ENCODE measurements at places on chromosomes 2 and 18.

DNA sequence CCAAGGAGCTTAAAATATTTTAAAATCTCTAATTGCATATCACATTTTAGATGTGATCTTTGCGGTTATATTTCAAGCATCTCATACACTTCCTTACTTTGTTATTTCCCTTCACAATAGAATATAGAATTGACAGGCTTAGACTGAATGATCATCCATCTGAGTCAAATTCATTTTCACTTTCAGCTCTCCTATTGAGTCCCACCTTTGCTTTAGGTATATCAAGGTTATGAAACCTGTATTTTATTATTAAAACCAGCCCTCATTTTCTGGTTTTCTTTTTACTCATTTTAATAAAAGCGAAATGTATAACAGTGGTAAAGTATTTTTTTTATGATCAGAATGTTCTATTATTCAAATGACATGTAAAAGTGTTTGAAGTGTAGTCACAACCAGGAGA, 162.9 kb upstream of the KYNU start:
- no peak for DNase-seq

DNA sequence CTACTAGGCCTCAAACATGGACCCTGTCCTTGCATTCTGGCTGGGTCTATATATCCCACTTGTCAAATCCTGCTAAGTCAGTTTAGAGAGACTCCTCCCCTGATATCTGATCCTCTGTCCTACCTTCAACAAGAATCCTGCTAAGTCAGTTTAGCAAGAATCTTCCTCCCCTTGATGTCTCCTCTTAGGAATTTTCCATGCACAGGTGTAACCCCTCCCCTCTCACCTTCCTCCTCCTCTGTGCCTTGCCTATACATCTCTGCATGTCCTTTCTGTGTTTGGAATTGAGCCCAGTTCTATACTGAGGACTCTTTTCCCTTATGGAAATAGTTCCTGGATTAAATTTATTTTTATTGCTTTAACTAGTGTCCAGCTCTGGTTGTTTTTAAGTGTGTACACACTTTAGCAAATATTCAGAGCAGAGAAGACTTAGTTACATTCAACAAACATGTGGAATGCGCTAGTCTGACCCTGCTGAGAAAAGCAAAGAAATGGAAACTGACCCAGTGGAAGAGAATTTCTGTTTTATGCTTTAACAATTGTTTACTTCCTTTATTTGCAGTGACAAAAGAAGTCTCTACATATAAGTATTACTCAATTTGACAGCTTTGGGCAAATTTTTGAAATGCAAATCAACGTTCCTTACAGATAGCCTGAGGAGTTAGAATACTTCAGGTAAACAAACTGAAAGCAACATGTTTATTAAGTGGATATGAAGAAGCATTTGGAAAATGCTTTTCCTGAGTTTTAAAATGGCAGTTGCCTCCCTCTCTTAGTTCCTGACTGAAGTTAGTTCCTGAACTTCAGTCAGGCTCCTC, 80.6 kb downstream of the RIT2 start:
- no peak for DNase-seq

GRCh38 chr2:179313057-179313456, 48.4 kb upstream of the SESTD1 start:
- DNase-seq = no peak

DNA sequence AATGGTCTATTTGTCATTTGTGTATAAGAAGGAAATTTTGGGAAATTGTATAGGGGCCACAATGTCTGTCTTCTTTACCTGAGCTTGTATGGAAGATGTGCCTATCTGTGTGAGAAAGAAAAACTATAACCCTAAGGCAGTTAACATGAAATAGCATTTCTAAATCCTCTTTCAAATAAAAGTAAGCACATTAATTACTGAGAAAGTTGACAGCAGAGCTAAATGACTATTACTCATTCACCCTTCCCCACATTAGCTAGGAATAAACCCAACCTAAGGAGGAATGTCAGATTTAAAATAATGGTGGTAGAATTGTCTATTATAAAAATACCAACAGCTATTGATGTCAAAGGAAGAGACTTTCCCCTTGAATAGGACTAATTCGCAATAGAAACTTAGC, 56.2 kb downstream of the SLC38A11 start:
- DNase-seq = no peak

DNA sequence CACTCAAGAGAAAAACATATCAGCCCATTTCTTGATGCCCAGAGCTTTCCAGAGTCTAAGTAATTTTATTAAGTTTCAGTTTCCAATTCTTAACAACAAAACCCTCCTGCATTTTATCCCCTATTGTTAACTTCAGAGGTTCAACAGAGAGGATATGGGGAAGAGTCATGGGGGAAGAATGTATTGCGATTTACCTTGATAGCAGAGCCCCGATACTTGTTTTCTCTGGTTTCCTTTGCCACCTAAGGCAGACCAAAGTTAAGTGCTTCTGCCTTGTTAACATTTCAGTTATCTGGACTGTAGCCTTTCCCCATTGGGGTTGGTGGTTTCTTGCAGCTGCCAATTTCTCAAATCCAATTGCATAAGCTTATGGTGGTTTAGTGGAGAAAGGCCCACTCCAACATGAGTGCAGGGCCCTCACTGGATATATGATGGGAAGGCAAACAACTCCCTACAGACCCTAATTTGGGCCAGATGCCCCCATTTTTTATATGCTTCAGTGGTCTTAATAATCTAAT, 82.0 kb upstream of the ITGB6 start:
- DNase-seq = no peak

DNA sequence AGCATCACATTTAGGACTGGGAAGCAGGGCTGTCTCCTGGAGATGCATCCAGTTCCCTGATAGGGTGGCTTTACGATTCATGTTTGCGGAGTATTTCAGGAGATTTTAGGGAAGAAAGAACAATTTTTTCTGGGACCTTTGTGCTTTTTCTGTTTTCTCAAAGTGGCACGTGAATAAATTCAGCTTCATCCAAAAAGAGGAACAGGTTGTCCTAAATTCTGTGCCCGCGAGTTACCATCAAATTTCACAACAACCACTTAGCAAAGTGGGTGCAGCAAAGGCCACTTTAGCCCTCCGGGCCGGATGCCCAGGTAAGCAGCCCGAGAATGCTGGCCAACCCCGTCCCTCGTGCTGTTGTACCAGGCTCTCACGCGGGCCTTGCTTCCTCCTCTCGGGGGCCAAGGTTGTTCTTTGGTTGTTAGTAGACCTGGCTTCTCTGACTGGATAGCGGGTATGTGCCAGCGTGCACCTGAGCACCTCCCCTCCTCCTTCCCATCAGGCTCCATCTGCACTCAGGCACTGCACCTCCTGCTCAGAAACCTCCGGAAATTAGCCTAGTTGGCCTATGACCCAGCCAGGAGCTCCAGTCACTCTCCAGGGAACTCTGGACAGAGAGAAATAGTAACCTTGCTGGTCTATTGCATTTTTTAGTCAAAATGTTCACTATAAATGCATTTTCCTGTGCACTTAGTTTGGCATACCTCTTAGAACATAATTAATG, 83.0 kb downstream of the CMPK2 start:
- DNase-seq = no peak

DNA sequence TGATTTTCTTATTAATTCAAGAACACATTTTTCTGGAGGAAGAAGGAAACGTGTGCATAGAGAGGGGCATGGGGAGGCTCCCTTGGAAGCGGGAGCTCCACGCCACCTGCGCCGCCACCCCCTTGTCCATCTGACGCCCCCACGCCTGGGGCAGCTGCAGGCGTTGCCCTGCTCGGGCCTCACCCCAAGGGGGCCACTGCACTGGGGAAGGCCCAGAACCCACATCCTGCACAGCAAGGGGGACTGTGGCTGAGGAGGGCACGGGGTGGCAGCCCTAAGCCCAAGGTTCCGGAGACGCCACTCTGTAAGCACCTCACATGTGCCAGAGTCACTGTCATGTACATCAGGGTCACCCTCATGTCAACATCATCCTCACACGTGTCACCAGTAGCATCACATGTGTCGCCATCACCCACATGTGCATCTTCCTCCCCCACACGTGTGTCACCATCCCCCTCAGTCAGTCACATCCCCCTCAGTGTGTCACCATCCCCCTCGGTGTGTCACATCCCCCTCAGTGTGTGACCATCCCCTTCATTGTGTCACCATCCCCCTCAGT, 486.7 kb upstream of the SALL3 start:
- DNase-seq = no peak

GRCh38 chr2:46351098-46351749, 54.0 kb downstream of the EPAS1 start:
- DNase-seq = no peak

GRCh38 chr18:13337369-13337768, 118.8 kb downstream of the LDLRAD4 start:
- DNase-seq = no peak

GRCh38 chr2:221590861-221591365, 18.8 kb upstream of the EPHA4 start:
- DNase-seq = no peak

DNA sequence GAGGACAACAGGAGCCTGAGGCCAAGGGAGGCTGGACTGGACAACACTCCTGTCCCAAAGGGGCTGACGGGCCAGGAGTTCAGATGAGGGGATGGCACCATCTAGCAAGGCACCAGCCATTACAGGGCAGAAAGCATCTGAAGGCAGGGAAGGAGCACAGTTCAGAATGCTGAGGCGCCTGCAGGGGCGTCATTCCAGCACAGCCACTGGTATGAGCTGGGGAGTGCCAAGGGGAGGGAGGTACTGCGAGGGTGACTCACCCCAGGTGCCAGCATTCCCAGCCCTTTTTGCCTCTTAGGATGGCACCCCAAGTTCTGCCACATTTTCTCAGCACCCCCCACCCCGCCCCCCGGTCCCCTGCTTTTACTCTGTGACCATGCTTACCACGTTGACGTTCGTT, 129.8 kb upstream of the EPAS1 start:
- DNase-seq = peak; percentile 43

Measured in HTR-8/SVneo (cell line).